Lung (tissue), 17 donors: ENCODE measurements at places on chromosomes 2 and 18.
A peak's percentile ranks its signal among the peaks of the same experiment; 100 is the strongest.

- H3K36me3 ChIP-seq: peaks cover 3% of the 10 kb centered on the region
- no peaks in the 10 kb centered on the region for H3K27me3 ChIP-seq
- H3K27ac ChIP-seq: no peak overlapping the region
- H3K4me3 ChIP-seq: no peak overlapping the region
Observed at GRCh38 chr2:238019962-238020361, 40.8 kb upstream of the SCLY start.

DNA sequence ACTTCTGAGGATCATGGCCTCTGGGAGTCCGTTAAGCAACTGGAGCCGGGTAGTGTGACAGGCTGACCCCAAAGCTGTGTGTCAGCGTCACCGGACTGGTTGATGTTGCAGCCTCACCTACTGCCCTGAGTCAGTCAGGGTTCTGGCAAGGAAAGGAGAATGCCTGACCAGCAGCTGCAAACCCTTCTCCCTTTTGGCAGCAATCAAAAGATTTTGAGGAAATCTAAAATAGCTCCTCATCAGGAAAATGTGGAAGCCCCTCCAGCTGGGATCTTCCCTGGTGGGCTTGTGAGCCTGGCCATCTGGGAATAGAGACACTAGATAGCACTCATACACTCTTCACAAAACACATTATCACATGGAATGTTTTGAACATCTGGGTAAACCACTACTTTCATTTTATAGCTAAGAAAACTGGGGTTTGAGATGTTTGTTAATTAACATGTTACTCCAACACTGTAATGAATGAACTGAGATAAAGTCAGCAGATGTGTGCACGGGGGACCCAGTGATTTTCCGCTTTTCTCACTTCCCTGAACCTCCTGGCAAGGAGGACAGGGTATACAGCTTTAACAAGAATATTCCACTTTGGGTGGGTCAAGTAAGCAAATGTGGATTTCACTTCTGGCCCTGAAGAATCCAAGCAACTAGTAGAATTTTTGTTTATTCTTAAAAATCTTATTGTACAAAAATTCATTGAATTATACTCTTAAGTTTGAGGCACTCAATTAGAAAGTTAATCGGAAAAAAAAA lies 24.7 kb downstream of the CLUL1 start:
- no peaks in the 10 kb centered on the region for H3K27me3 ChIP-seq
- H3K27ac ChIP-seq: no peak overlapping the region
- H3K4me1 ChIP-seq: peaks cover 16% of the 10 kb centered on the region
- H3K4me3 ChIP-seq: no peak overlapping the region
- DNase-seq: peak; percentile 96

- no peak overlapping the region for H3K27ac ChIP-seq
- DNase-seq: no peak
- H3K4me3 ChIP-seq: no peak overlapping the region
- no peaks in the 10 kb centered on the region for H3K27me3 ChIP-seq
Observed at GRCh38 chr18:70139138-70139537, 66.3 kb downstream of the RTTN start.

DNA sequence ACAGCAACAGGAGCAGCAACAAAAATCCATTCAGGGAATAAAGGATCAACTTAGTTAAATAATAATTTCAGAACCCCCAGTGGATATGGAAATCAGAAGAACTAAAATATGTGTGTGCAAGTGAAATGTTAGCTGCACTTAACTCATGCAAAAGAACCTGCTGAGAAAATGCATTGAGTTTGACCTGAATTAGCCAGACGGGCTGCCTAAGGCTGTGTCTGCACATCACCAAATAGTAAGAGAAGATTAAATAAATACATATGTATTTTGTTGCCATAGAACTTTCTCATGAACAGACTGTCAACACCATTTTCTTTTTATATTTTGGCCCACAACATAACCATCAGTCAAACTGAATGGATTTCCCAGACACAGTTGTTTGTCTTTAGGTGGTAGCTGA lies 262.0 kb upstream of the PIK3C3 start:
- no peaks in the 10 kb centered on the region for H3K36me3 ChIP-seq
- no peaks in the 10 kb centered on the region for H3K4me1 ChIP-seq
- H3K4me3 ChIP-seq: no peak overlapping the region
- no peak overlapping the region for H3K27ac ChIP-seq

DNA sequence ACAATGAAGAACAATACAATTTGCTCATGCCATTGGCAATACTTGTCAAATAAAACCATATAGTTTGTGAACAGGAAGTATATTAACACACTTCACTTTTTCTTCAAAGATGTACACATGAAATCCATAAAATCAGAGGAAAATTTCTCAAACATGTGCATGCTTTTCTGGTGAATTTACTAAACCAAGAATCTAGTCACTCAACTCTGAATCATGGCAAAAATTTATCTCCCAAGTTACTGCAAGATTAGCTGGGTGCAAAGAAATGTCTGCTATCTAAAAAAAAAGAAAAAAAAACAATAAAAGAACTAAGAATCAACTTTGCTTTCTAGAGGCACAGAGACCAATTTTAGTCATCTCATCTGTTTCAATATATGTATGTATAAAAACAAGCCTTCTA lies 419.2 kb downstream of the NR4A2 start:
- no peak for DNase-seq
- H3K27me3 ChIP-seq: no peaks in the 10 kb centered on the region
- H3K4me1 ChIP-seq: no peaks in the 10 kb centered on the region
- H3K27ac ChIP-seq: no peak overlapping the region
- no peak overlapping the region for H3K4me3 ChIP-seq

GRCh38 chr2:68734176-68734575 lies 435 bp upstream of the ARHGAP25 start:
- no peaks in the 10 kb centered on the region for H3K4me1 ChIP-seq
- H3K27me3 ChIP-seq: no peaks in the 10 kb centered on the region
- H3K4me3 ChIP-seq: no peak overlapping the region
- DNase-seq: no peak
- no peak overlapping the region for H3K27ac ChIP-seq

- H3K4me1 ChIP-seq: no peaks in the 10 kb centered on the region
- DNase-seq: no peak
- H3K4me3 ChIP-seq: no peak overlapping the region
- no peaks in the 10 kb centered on the region for H3K27me3 ChIP-seq
- no peak overlapping the region for H3K27ac ChIP-seq
Observed at GRCh38 chr2:30932870-30933269, 125.6 kb upstream of the CAPN13 start.

DNA sequence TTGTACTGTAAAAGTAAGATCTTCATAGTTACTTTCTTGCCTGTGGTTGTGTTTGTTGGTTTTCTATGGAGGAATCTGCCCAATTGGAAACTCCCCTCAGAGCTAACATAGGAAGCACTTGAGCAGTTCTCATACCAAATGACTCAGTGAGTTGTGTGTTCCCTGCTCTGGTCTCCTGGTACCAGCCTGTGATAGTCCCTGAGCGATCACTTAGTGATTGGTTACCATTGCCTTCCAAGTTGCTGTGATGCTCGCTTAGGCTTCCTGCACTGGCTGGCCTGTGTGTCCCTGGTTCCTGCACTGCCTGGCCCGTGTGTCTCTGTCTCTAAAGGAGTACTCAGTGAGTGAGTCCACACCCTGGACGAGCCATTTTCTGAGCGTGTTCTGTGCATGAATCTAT lies 133.0 kb downstream of the MAP4K4 start:
- H3K27ac ChIP-seq: peak overlapping the region; percentile 2
- H3K27me3 ChIP-seq: no peaks in the 10 kb centered on the region
- no peak overlapping the region for H3K4me3 ChIP-seq
- peaks cover 11% of the 10 kb centered on the region for H3K4me1 ChIP-seq
- DNase-seq: no peak

GRCh38 chr2:190413421-190413820 lies 5.3 kb downstream of the MFSD6 start:
- H3K36me3 ChIP-seq: no peaks in the 10 kb centered on the region
- no peaks in the 10 kb centered on the region for H3K4me1 ChIP-seq
- H3K27ac ChIP-seq: no peak overlapping the region
- H3K27me3 ChIP-seq: peaks cover 7% of the 10 kb centered on the region
- no peak overlapping the region for H3K4me3 ChIP-seq

DNA sequence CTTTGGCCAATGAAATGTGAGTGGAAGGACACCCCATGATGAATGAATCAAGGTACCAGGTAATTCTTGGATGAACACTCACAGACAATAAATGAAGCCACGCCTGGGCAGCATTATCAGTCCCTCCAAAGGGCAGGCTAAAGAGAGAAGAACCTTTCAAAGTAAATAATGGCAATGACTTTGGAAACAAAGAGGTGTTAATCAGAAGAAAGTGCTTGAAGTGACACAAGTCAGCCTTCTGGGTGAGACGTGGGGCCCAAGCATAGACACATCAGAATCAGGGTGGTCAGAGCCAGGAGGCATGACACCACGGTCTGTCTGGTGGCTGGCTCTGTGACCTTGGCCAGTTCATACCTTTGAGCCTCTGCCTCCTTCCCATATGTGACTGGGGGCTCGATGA lies 103.3 kb downstream of the POLR1A start:
- H3K4me1 ChIP-seq: peaks cover 36% of the 10 kb centered on the region
- no peaks in the 10 kb centered on the region for H3K27me3 ChIP-seq
- no peaks in the 10 kb centered on the region for H3K36me3 ChIP-seq
- no peak overlapping the region for H3K4me3 ChIP-seq
- no peak for DNase-seq

DNA sequence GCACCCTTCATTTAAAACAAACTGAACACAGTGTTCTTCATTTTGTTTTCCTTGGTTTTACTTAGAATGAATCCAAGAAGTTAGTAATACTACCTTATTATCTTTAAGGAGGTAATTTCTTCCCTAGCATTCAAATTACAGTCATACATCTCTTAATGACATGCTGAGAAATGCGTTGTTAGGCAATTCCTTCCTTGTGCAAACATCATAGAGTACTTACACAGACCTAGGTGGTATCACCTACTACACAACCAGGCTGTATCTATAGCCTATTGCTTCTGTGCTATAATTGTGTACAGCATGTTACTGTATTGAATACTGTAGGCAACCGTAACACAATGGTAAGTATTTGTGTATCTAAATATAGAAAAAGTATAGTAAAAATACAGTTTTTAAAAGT lies 8.4 kb upstream of the CABYR start:
- peaks cover 15% of the 10 kb centered on the region for H3K36me3 ChIP-seq
- no peak overlapping the region for H3K27ac ChIP-seq
- H3K27me3 ChIP-seq: no peaks in the 10 kb centered on the region
- no peak overlapping the region for H3K4me3 ChIP-seq
